NCI-H1930 (cell line): ENCODE measurements at places on chromosomes 1 and 21.

- no peak for DNase-seq
Measured at GRCh38 chr1:213123536-213123935, 72.5 kb downstream of the RPS6KC1 start.

DNA sequence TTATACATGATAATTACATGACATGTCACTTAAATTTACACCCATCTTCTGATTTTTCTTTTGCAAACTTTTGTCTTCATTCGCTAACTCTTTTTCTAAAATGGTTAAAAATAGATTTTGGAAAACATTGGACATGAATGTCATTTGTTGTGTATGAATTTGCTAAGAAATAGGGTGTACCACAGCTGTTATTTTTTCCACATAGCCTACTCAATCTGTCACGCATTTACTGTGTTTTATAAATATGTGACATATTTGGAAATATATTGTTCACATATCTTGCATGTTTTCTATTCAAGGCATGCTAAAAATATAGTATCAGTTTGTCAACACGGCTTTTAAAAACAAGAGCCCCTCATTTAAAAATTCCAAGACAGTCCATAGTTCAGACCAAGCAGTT is 47.9 kb upstream of the TARBP1 start:
- DNase-seq: no peak

DNA sequence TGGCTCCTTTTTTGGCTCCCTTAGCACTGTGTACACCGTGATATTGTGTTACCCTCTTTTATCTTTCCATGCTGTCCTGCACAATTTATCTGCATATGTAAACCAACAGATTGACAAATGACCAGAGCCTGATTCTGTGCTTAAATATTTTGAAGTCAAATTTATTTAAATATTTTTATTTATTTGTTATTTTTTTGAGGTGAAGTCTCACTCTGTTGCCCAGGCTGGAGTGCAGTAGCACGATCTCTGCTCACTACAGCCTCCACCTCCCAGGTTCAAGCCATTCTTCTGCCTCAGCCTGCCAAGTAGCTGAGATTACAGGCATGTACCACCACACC is 12.8 kb downstream of the PMF1 start:
- DNase-seq: no peak

- DNase-seq: no peak
Measured at GRCh38 chr1:235657269-235657668, 7.7 kb upstream of the GNG4 start.

GRCh38 chr1:24319312-24319863 is at the start of gene GRHL3:
GRHL3 (plus strand) TSS chr1:24319357; CDS start chr1:24319552, 195 bp downstream.
- DNase-seq: no peak

DNA sequence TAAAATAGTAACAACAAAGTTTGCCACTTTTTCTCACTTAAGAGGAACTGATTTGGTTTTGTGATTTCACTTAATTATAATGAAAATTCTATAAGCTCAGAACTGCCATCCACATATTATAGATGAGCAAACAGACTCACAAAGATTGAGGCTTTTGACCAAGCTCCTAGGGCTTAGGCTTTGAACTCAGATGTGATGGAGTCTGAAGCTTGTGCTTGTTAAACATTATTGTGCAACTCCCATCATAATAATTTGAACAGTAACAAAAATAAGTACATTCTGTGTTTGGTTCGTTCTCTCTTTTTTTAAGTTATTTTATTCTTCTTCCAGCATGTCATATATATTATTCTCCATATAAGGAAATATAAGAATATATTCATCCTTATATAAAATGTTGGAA is 403.4 kb downstream of the PTPRC start:
- DNase-seq: no peak

DNA sequence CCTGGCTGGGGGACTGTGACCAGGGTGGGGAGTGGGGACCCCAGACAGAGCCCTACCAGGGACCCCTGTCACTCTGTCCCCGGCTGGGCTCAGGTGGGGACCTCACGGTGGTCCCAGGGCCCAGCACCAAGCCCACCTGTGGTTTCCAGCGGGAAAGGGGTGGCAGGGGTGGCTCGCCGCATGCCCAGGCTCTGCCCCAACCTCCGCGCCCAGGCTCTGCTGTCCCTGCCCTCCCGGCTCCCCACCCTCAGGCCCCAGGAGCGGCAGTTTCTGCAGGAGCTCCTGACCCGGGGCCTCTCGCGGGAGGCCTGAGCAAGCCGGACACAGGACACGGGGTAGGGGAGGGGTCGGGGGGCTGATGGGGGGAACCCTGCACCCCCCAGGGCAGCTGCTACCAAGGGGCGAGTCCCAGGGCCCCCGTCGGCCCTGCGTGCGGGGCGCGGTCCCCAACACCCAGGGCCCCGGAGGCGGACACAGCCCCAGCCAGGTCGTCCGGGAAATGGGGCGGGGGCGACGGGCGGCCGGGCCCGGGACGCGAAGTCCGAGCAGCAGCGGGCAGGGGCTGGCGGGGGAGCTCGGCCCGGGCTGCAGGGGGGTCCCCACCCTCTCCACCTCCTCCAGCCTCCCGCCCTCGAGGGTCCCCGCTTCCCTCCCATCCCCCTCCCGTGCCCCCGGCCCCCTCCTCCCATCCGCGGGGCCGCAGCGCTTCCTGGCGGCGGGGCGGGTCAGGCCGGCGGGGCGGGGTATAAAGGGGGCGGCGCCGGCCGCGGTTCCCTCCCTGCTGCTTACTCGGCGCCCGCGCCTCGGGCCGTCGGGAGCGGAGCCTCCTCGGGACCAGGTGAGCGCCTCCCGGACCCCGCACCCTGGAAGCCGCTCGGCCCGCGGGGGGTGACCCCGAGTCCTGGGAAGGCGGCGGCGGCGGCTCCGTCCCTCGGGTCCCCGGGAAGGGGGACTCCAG is at the start of gene COL6A2:
COL6A2 (plus strand) TSS at position 777 of the 958 bp plus-strand sequence.
- DNase-seq: no peak

DNA sequence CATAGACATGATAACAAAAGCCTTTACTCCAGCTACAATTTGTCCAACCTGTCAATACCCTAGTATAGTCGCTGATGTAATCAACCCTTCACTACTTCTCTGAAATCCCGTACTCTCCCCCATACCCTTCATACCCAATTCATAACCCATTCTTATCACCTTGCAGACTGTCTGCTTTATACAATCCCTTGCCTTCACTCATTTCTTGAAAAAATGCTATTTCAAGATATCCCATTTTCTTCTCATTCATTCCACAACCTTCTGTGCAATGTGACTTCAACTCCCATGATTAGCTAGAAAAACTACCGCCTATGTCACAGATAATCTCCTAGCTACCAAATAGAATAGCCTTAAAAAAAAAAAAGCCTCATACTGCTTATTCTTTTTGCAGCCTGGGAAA is 49.5 kb downstream of the EPS15 start:
- no peak for DNase-seq

- DNase-seq: no peak
Measured at GRCh38 chr1:161379071-161379470, 11.4 kb upstream of the CFAP126 start.

DNA sequence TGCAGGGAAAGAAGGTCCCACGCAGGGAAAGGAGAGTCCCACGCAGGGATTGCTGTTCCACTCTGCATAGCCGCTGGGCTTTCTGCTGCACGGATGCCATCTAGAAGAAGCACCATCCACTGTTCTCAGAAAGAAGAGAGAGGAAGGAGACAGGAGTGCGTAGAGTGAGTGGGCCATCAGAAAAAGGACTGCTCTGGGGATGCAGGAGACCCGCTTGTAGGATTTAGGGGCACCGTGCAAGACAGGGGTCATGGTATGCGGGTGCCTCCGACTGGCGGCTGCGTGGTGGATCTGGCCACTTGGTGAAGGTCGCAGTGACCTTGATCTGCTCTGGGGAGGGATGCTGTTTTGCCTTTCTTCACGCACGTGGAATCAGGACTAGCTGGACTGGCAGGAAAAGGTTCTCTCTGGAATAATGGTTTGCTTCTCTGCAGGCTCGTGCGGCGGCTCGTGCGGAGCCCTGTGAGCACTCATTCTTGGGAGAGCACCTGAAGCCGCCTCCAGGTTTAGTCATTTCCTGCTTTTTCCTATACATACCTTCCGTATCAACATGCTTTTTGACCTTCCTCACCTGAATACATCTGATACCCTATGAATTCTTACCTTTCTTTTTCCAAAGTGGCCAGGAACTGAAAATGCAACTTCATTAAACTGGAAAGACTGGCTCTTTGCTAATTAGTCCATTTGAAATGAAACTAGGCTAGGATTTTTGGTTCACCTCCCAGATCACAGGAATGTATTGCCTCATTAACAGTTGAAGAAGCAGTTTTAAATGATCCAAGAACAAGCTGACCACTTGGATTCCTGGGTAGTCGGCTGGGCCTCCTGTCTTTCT is 181.6 kb downstream of the KIF26B start:
- no peak for DNase-seq

DNA sequence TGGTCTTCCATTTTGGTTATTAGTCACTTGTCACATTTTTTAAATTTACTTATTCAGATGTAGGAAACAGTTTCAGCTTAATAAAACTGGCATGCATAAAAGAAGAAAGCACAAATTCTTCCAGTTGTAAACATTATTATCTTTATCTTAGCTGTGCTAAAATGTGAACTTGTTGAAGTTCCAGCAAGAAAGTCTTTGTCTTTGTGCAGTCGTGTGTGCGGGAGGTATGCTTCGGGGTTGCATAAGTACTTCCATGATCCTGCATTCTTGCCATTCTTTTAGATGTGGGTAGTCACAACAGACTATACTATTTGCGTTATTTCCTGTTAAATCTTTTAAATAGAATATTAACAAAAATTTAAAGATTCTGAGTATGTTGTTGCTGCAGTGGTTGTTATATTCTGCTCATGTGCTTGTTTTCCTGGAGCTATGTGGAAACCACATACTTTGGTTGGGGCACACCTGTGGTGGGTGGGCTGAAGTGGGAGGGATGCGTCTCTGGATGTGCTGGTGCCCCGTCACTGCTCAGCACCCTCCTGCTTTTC is 49.9 kb downstream of the CBS start:
- no peak for DNase-seq

- DNase-seq: no peak
Measured at GRCh38 chr1:192263436-192263835, 53.4 kb upstream of the RGS21 start.

DNA sequence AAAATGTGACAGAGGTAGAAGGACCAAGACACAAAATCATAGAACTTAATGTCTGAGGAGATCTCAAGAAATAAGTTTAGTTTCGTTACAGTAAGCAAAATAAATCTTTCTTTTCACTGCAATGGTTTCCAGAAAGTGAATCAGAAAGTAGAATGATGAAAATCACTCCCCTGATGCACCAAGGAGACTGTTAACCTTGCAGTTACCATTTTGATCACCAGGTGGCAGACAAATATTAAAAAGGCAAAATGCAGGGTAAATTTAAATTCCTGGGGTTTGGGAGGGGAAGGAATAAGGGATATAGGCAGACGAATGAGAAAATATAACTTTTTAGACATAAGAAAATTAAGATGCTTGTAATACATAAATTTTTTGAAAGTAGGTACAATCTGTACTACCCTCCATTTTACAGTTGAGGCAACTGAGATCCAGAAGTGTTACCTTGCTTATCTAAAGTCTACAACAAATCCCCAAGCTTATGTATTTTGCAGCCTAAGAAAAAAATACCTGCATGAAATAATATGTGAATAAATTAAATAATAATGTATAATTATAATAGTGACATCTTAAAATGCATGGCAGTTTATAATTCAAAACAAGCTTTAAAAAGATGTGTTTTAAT is 253.2 kb downstream of the CRB1 start:
- DNase-seq: no peak

- peak; percentile 12 for DNase-seq
Measured at GRCh38 chr1:184036517-184036949, 995 bp downstream of the COLGALT2 start.

DNA sequence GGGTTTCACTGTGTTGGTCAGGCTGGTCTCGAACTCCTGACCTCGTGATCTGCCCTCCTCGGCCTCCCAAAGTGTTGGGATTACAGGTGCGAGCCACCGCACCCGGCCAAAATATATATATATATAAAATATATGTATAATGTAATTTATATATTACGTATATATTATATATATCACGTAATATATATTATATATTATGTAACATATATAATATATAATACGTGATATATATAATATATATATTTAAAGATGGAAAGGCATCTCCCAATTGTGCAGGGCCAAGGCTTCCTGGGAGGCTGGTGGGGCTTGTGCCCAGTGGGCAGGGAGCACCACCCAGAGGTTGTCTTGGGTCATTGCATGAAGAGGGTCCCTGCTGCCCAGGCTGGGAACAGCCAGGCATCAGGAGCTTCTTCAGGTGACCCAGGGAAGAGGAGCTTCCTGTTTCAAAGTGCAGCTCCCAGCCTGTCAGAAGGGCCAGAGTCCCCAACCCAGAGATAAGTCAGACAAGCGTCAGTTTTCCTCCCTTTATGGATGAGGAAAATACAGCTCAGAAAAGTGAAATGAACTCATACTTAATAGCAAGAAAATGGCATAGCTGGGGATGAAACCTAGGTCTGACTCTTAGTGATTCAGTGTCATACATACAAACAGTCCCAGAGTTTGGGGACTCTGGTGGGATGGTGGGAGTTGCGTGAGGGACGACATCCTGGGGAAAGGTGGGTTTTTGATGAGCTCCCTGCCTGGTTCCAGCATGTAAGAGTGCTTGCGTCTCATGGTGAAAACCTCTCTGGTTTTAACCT is 12.0 kb downstream of the UBE2Q1 start:
- DNase-seq: peak; percentile 50

DNA sequence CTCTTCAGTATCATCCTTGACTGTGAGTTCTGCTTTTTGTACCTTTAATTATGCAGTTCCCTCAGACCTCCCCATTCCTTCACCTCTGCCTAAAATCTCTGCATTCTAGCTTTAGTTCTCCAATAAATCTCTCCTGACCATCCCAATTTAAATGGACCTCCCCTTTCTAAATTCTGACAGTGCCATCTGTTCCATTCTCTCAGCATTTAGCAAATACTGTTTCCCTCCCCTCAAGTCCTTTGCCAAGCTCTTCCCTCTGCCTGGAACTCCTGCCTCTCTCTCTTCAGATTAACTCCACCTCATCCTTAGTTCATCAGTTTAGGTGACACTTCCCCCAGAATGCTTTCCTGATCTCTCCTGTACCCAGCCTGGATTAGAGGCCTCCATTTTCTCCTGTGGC is 54.0 kb upstream of the JUN start:
- no peak for DNase-seq

GRCh38 chr21:40049031-40049930 is 182.0 kb downstream of the PCP4 start:
- DNase-seq: peak; percentile 30

GRCh38 chr1:39671793-39672550 is at the start of gene NT5C1A:
NT5C1A (minus strand) TSS chr1:39672107; CDS start chr1:39672038, 69 bp downstream.
- no peak for DNase-seq

GRCh38 chr1:245116751-245117150 is 38.0 kb upstream of the KIF26B start:
- no peak for DNase-seq

DNA sequence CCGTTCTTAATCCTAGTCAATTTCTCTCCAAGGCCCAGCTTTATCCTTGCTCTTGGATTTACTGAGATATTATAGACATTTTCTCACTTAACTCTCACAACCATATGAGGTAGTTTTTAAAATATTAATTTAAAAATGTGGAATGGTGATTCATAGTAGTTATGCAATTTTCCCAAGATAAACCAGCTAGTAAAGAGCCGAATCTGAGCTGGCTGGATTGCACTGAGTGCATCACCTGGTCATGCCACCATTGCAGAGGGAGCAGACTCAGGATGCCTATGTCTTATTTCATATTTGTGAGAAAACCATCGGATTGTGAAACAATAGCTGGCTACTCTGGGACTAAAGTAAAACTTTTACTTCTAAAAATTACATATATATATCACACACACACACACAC is 494.0 kb downstream of the KCNT2 start:
- no peak for DNase-seq
